ENCODE measurements at places on chromosomes 7 and 10.

- no peak for DNase-seq
These were observed 3.5 kb downstream of the AQP1 start for GRCh38 chr7:30915005-30915601.

DNA sequence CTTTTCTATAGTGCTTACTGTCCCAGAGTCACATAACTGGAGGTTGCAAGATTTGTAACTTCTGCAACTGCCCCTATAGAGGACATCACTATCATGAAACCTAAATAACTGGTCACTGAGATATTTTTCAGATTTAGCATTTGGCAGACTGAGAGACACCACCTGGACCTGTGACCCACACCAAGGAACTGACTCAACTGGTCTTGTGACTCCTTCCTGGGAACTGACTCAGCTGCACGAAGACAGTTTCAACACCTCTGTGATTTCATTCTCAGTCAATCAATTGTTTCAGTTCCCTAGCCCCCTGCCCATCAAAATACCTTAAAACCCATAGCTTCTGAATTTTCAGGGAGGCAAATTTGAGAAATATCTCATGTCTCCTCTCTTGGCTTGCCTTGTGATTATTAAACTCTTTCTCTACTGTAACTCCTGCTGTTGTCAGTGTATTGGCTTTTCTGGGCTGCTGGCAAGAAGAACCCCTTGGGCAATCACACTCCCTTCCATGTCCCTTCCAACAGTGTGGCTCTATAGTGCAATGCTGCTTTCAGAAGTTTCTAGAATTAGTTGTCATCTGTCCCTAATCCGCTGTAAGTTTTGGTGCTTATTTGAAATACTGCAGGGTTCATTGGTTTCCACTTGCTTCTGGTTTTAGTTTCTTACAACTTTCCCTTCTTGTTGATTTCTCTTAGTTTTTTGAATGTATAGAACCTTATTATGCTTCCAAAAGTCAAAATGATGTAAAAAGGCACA is 127.8 kb upstream of the ADCY1 start:
- no peak for DNase-seq

DNA sequence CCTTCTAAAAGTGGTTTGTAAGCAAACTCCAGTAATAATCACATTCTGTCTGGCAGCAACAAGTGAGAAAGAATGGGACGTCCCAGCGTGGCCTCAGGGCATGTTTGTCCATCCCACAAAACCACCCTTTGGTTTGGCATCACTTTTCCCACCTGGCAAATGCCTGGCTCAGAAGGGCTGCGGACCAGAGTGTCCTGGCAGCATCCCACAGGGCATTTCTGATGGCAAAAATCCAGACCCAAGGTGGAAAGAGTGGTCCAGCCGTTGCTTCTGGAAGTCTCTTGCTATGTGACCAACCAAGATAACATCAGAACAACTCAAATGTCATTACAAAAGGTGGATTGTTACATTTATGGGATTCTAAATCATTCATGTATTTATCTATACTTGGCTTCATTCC is 174.4 kb downstream of the CREB5 start:
- DNase-seq, result no peak

- DNase-seq, result no peak
These were observed 209.7 kb upstream of the STEAP4 start for GRCh38 chr7:88516429-88516828.

- no peak for DNase-seq
These were observed 14.9 kb downstream of the HIPK2 start for GRCh38 chr7:139762886-139763285.

DNA sequence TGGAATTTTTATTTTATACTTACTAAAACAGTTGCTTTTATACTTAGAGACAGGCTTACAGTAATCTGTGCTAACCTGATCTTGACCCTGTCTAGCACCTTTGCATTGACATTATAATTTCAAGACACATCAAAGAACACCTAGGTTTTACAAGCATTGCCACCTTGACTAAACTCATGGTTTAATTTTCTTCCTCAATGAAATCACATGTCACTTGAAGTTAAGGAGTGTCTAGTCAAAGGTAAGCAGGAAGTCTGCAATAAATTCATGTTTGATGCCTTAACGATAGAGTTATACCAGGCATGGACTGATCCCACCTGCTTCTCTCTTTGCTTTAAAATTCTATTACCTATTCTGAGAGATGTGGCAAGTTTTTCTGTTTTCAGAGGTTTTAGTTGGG is 62.4 kb downstream of the ZNF800 start:
- no peak for DNase-seq

GRCh38 chr7:44978511-44979366 is at the start of gene MYO1G:
TSS of gene MYO1G (minus strand) at chr7:44979015. CDS start at chr7:44978961, 54 bp downstream.
- DNase-seq, result no peak

GRCh38 chr10:116184512-116184794 is 88.6 kb downstream of the GFRA1 start:
- no peak for DNase-seq

GRCh38 chr10:80491251-80492102 is 37.4 kb downstream of the TSPAN14 start:
- DNase-seq, result no peak

DNA sequence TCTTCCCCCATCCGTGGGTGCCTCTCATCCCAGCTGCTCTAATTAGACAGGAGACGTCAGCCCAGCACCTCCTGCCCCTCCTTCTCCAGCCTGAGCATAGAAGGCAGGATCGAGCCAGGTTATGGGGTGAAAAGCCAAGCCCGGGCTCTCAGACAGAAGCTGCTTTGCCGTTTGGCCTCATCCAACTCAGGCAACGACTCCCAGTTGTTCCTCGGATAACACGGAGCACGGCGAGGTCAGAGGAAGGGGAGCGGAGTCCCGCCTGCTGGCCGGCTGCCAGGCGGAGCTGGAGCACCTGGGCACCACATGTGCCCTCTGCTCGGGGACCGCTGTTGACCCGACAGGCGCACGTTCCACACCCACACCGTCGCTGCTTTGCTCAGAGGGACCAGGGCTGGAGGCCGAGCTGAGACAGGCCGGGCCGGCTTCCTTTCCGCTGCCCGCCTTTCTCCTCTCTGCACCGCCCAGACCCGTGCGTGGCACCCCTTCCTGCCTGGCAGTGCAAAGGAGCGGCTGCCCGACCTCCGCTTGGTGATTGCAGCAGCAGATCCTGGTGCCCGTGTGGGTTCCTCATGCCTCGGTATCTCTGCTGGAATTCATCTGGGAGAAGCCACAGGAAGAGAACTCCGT is 21.6 kb upstream of the UNCX start:
- no peak for DNase-seq

DNA sequence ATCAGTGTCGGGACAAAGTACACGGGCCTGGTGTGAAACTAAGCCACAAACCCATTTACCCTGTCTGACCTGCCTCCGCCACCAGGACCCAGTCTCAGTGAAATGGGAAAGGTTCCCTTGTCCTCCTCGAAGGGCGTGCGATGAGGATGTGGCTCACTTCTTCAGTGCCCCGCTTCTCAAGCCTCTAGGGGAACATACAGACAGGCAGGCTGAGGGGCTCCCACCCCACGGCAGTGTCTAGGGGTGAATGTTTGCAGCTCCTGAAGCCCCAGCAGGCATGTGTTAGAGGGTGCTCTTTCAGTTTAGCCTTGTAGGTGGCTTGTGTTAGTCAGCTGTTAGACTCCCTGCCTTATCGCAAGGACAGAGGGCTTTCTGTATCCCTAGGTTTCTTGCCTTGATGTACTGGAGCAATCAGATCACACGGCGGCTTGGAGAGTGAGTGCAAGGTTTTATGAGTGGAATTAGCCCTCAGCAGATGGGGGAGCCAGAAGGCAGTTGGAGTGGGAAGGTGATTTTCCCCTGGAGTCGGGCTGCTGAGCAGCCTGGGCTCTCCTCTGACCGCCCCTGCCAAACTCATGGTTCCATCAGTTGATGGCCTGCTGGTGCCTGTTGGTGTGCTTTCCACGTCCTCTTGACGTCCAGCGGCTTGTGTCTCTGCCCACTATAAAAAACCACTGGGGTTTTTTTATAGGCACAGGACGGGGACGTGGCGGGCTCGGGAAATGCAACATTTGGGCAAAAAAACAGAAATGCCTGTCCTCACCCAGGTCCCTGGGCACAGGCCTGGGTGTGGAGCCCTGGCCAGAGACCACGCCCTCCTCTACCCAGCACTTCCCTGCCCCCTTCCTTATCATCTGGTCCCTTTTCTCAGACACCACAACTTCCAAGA is 759 bp downstream of the NUDT1 start:
- no peak for DNase-seq

- DNase-seq, result no peak
These were observed at the start of gene SLC18A3 for GRCh38 chr10:49610114-49610457. TSS of gene SLC18A3 (plus strand) at chr10:49610310. CDS start at chr10:49610741, 431 bp downstream.

DNA sequence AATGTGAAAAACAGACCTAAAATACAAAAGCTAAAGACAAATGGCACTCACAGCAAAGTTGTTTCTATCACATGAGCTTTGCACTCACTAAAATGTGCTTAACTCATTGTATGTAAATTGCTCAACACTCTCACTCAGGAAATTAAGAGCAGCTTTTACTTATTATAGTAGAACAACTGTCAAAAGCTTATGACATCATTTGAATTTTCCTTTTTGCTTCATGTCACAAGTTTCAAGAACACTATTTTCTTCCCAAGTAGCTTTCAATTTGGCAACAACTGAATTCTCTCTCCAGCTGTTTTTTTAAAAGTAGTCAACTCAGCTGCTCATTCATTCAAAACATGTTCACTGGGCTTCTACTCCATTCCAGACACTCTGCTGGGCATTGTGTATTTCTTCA is 46.9 kb downstream of the ATE1 start:
- DNase-seq, result no peak

- no peak for DNase-seq
These were observed 153.7 kb downstream of the PLXNA4 start for GRCh38 chr7:132422502-132423111.

DNA sequence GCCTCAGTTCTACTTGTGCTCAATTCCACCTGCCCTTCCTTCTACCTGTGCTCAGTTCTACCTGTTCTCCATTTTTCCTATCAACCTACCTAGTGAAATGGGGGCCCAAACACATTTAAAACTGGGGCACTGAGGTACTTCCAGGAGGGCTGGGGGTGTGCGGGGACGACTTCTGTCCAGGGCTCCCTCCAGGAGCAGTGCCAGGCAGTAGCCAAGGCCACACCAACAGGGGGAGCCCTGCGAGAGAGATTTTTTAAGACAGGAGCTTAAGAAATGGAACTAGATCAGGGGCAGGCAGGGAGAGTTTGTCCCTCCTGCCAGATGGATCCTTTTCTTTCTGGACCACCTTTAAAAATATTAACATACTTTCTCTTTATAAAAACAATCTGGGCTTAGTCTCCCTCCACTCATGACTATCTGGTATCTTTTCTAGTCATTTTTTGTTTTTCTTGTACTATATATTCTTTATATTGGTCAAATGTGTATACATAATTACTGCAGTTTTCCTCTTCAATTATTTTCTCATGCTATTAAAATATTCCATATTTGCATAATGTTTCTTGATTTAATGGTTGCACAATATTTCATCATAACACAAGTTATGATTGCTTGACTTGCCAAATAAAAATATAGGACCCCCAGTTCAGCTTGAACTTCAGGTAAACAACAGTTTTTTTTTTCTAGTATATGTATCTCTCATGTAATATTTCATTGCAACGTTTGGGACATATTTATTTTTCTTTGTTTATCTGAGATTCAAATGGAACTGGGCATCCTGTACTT is 47.3 kb upstream of the INSYN2A start:
- peak; percentile 48 for DNase-seq
